ENCODE measurements at places on chromosomes 2 and 18.

- DNase-seq = no peak
Observed at GRCh38 chr2:210459880-210460279, 16.7 kb downstream of the LANCL1 start.

DNA sequence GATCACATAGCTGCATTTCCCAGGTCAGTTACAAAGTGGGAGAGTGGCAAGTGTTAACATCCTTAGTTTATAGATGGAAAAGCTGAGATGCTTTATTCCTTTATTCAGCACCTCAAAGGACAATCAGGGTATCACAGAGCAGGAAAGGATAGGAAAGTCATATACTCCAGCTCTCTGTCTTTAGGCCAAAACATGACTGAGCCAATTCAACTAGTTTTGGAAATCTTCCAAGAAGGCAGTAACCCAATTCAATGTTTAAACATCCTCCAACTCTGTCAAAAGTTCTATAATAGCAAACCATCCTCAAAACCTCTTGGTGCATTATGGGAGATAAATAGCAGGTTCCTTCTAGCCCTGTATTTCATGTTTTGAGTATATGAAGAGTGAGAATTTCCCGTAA lies 25.2 kb downstream of the CASP8 start:
- DNase-seq = no peak

GRCh38 chr18:71238974-71239624 lies 950.3 kb downstream of the SOCS6 start:
- no peak for DNase-seq

GRCh38 chr2:182047544-182047943 lies 61.9 kb downstream of the PPP1R1C start:
- DNase-seq = no peak

- DNase-seq = no peak
Observed at GRCh38 chr2:206219957-206220356, 54.5 kb upstream of the ZDBF2 start.

DNA sequence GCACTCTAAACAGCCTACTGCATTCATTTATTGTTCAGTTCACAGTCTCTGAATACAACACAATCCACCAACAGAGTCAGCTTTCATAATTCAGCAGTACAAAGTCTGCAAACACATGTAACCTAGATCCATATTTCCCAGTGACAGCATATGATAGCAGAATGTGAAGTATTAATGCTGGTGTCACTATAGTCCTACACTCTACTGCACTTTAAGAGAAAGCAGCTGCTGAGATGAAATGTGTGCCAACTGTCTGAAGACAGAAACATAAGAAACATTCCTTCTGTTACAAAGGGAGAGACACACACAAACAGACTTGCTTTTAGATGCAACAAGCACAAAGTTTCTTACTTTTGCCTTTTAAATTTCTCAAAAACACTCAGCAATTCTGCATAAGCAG lies 441.8 kb downstream of the ZEB2 start:
- DNase-seq = no peak

DNA sequence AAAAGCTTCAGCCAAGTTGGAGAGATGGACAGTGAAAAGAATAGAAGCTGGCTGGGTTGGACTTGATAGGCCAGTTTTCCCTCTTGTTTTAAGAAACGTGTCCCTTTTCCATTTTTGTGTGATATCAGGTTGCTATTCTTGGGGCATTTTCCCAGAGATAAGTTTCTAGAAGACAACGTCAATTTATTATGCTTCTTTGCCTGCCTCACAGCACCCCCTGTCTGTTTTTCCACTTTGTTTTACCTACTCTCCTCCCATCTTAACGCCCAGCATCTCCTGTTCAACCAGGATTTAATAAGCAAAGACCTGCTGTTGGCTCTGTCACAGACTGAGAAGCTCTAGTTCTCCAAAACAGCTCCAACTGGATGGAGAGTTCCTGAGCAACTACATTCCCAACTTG lies 317.8 kb upstream of the ZNF521 start:
- no peak for DNase-seq

DNA sequence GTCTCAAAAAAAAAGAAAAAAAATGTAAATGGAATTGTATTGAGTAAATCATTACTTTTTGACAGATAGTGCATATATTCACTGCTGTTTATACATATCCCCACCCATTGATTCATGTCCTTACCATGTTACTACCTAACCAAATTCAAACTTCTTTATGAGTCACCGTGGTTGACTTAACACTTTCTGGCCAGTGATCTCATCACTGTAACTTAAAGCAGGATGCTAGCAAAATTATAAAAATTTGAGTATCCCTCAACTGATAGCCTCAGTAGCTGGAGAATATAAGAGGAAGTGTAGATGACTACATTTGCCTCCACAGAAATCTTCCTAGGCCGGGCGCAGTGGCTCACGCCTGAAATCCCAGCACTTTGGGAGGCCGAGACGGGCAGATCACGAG lies 13.4 kb downstream of the CNOT9 start:
- no peak for DNase-seq

DNA sequence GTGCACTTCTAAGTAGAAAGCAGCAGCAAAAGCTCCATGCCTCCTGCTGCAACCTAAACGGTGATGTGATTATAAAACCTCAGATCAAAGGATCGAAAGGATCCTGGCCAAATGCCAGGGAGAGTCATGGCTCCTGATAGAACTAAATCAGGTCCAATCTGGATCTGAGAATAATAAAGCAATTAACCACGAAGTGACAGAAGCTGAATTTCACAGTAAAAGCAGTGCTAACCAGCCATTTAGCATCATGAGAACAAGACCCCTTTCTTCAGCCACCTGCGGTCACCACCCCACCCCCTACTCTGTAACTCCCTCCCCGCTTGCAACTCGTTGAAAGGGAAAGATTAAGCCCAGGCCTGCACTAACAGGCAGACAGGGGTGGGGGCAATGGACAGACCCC lies 748.7 kb downstream of the BCL11A start:
- DNase-seq = no peak

GRCh38 chr2:96511851-96512250 lies 6.7 kb upstream of the NEURL3 start:
- no peak for DNase-seq

GRCh38 chr2:203582468-203582867 lies 47.4 kb upstream of the RAPH1 start:
- DNase-seq = no peak

- no peak for DNase-seq
Observed at GRCh38 chr2:192208848-192209247, 14.1 kb upstream of the TMEFF2 start.

DNA sequence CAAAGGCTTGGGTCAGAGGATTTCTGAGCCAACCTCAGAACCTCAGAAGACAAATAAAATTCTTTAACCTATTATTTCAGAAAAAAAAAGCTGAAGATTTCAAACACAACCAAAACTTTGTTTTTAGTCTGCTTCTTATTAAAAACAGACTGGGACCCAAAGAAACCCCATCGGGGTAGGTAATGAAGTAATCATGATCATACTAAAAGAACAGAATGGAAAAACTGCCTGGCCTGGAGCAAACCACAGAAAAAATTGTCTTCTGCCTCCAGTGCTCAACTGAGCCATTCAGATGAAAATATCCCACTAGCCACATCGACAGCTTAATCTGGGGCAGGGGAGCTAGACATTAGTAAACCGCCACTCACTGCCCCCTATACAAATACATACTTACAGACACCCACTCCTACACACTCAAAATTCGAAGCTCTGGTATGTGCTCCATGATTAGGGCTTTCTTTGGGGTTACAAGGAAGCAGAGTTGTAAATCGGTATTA lies 76.5 kb downstream of the SDC1 start:
- no peak for DNase-seq

- DNase-seq = no peak
Observed at GRCh38 chr18:58983260-58984155, 118.8 kb downstream of the ZNF532 start.

GRCh38 chr18:76838182-76838581 lies 15.8 kb downstream of the ZNF236 start:
- no peak for DNase-seq

Measured in stimulated activated CD4-positive, alpha-beta T cell treated with anti-CD3 and anti-CD28 coated beads, TNF-alpha, amount 100 ng/mL, for 24 hours (primary cell).